ENCODE measurements at places on chromosomes 4 and X. TPM values are rescaled to one million over a fixed set of nuclear protein-coding genes. Genes with fewer than 3 reads are reported as not detected.

The TRPC5OS gene
- total RNA-seq, result not detected

The SLITRK2 gene
- total RNA-seq, result not detected

The NKAP gene
- 2.7 TPM for total RNA-seq

The SASH3 gene
- not detected for total RNA-seq

The TRIM2 gene
- 5.0 TPM for total RNA-seq

The EDA gene
- 0.38 TPM for total RNA-seq
